ENCODE measurements at places on chromosomes 1 and 21. TPM values are rescaled to one million over a fixed set of nuclear protein-coding genes. Genes with fewer than 3 reads are reported as not detected.

Gene AUNIP
- total RNA-seq: 0.65 TPM

Gene TNFSF4
- total RNA-seq: 5.3 TPM

Gene MAGOH
- 21.7 TPM for total RNA-seq

Gene DPT
- 1.6 TPM for total RNA-seq

Gene ACTN2
- total RNA-seq: 5.4 TPM

Gene HNRNPR
- 66.1 TPM for total RNA-seq

Gene AGTRAP
- total RNA-seq: 48.4 TPM

Gene NIT1
- 26.2 TPM for total RNA-seq

Gene PRKAA2
- total RNA-seq: 0.16 TPM
